ENCODE measurements at places on chromosomes 6 and 20.

DNA sequence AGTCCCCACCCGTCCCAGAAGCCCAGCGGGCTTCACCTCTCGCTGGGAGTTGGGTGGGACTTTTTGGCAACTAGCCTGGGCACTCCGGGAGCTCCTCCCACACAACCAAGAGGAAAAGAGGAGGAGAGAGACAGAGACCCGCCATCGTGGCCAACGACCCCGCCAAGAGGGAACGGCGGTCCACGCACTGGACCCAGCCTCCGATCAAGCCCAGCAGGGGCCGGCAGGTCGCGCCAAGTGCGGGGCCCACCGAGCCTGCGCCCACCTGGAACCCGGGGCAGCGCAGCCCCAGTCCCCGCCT is 3.0 kb upstream of the TMEM14C start:
- no peak for DNase-seq

DNA sequence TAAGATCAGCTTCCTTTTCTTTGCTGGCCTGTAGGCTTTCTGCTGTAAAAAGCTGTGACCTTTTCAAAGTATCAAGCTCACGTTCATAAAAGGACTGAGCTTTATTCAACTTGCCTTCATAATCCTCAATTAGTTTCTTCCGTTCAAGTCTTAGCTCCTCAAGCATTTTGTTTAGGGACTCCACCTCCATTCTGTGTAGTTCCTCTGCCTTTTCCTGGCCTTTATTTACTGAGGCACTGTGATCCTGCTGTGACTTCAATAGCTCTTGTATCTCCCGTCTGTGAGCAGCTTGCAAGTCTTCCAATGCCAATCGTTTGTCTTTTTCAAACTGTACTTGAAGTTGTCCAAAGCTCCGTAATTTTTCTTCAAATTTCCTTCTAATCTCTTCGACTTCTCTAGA is 54.4 kb downstream of the FAM184A start:
- no peak for DNase-seq

DNA sequence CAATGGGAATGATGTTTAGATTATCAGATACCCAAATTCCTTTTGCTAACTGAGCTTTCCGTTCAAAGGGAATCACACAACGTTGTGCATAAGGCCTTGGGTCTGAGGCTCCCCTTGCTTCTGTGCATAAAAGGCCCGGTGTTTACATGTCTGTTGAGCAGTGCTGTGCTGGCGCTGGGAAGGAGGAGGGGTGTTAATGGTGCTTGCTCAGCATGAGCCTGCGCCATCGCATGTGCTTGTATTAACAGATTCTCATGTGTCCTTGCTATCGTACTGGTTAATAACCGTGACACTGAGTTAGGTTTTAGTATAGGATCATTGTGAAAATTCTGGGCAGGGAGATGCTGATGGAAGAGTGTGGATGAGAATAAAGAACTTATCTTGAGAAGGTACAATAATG is 62.3 kb upstream of the TRAF3IP2 start:
- DNase-seq = no peak

GRCh38 chr6:28078050-28078449 is 2.3 kb upstream of the ZNF165 start:
- DNase-seq = no peak

- DNase-seq = no peak
These were observed 25.6 kb downstream of the CEP85L start for GRCh38 chr6:118625833-118626232.

DNA sequence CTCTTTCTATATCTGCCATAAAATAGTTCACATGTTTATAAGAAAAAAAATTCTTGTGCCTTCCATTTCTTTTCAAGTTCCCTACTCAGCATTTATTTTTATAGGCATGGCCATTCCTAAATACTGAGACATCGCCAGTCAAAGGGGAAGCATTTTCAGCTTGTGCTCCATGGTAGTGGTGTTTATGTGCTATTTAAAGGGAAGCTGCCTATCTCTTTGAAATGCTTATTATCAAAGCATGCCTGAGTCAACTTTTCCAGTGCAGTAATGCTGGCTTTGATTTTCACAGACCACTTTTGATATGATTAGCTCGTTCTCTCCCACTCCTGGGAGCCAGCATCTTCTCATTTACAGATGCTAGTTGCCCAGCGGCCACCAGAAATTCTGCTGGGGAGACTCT is 124.1 kb upstream of the RIN2 start:
- DNase-seq = no peak

DNA sequence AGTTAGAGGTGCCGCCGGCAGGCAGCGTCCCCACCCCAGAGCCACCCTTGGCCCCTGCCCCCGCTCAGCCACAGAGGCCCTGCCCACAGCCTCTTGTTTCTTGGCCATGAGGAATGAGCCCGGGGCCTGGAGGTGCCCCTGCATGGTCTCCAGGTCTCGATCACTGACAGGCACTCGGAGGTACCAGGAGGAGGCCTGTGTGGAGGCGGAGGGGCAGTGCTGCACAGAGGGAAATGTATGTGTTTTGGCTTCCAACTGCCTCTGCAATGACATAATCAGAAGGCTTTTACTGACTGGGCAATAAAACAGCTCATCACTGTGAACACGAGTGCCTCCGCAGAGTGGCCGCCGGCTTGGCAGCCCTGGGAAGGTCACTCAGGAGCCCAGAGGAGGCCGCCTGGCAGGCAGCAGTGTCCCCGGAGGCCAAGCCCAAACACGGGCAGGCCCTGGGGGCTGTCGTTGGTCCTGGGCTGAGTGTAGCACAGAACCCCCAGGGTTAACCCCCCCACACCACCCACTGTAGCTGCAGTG is 61.1 kb upstream of the GATA5 start:
- DNase-seq = no peak

GRCh38 chr20:23404196-23404595 is 17.1 kb downstream of the NAPB start:
- DNase-seq = no peak

GRCh38 chr6:34600796-34601195 is 44.7 kb upstream of the SPDEF start:
- no peak for DNase-seq

- no peak for DNase-seq
These were observed 7.1 kb downstream of the PTK6 start for GRCh38 chr20:63529861-63530787.

GRCh38 chr20:24836661-24837299 is 112.3 kb upstream of the CST7 start:
- DNase-seq = no peak

GRCh38 chr6:76165471-76166221 is 93.2 kb upstream of the IMPG1 start:
- DNase-seq = no peak

DNA sequence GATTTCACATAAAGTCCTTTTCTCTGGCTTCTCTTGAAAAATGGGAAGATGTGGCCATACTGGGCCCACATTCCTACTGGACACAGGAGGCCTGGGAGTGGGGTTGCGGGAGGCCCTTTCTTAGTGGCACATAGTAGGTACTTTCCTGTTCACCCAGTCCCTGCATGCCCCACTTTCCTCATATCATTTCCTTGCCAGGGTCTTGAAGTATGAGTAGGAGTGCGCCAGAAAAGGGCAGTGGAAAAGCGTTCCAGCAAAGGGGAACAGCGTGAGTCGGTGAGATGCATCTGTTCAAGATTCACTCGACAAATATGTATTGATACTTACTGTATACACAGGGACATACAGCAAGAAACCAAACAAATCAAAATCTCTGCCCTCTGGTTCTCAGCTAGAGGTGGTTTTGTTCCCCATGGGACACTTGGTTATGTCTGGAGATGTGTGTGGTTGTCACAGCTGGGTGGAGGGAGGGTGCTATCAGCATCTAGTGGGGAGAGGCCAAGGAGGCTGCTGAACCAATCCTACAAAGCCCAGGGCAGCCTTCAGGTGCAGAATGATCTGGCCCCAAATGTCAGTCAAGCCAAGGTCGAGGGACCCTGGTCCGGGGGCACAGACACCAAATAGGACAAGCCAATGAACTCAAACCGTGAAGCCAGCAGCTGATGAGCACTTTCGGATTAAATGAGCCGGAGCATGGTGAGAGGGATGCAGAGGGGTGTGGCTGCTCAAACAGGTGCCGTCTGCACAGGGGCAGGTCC is 151.4 kb downstream of the CEBPB start:
- DNase-seq = no peak

GRCh38 chr6:56524891-56525703 is 117.6 kb downstream of the DST start:
- DNase-seq = no peak

DNA sequence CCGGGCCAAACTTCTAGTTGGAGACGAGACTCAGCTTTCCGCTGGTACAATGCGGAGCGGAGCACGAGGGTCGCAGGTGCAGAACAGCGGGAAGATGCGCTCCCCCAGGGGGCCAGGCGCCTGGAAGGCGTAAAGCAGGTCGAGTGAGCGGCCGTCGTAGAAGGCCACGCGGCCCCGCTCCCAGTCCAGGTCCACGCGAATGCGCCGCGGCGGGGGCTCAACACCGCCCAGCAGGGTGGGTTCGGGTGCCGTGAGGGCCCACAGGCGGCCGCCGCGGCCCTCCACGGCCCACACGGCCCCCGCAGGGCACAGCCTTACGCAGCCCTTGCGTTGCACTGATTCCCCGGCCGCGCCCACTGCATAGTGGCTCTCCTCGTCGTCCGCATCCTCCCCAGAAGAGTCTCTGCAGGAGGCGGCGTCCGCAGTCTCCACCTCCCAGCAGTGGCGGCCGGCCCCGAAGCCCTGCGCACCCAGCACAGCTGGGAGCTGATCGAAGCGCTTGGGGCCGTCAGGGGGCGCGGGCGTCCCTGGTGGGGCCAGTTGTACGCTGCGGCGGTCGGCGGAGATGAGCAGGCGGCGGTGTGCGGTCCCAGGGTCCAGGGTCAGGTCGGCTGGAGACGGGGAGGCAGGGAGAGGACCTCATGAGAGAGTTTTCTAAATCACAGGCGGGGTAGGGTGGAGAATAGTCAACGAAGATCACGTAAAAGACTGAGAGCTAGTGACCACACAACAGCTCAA is 4.3 kb downstream of the PPP1R11 start:
- DNase-seq = no peak

DNA sequence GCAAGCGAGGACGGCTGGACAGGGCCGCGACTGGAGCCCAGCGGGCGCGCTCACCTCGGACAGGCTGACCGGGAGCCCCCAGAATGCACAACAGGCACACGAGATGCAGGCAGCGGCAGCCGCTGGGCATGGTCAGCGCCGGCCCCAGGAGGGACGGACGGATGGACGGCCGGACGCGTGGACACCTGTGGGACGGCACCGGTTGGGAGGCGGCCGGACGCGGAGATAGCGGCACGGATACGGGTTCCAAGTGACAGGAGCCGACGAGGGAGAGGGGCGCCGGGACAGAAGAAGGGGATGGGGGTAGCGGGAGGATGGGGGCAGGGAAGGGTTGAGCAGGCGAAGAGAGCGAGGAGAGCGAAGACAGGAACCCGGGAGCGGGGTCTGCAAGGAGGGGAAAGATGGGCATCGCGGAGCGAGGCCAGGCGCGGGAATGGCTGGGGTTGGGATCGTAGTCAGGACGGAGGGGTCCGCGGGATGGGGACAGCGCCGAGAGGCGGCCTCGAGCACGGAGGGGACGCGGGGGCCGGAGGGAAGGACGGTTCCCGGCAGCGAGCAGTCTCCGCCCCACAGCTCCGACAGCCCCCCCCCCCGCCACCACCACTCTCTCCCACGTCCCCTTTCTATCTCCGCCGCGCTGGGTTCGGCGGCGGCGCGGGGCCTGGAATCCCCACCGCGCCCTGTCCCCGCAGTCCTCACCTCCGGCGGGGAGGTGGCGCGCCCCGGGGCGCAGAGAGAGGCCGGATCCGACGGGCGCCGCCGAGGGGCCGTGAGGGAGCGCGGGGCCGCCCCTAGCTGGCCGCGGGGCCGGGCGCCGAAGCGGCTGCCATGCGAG is 435 bp downstream of the DLK2 start:
- DNase-seq = peak; percentile 23

- no peak for DNase-seq
These were observed 35.3 kb downstream of the ZMYND8 start for GRCh38 chr20:47320990-47321805.

DNA sequence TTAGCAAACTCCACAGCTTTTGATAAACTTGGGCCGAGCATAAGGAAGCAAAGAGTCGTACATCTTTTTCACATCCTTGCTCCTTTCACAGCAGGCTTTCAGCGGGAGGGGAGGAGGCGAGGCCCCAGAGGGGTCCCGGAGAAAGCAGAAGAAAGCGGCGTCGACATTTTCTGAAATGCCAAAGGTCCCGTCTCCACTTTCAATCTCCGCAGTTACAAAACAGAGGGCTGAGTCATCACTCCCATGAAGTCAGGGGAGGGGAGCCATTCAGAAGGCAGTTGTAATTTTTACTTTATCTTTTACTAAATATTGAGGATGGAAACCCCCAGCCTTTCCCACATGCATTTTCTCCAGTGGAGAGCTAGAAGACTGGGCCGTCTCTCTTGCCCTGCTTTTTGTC is 174.2 kb upstream of the THBS2 start:
- no peak for DNase-seq

DNA sequence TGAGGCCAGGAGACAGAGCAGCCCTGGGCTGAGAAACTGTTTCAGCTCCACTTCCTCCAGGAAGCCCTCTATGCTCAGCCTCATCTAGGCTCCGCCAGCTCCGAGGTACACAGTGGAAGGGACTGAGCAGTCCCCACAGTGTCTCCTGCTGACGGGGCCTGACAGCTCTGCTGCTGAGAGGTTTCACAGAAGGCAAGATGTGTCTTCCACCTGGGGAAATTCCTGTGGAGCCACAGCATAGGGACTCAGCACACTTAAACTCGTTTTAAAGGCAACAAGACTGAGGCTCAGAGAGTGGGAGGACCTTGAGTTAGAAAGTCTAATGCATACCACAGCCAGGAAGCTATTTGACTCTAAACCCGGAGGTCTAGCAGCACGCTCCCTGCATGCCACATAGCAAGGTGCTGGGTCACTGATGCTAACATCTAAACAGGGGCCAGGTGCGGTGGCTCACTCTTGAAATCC is 6.8 kb downstream of the ADA start:
- DNase-seq = peak; percentile 11

GRCh38 chr20:50487397-50487796 is 22.8 kb upstream of the PTPN1 start:
- DNase-seq = no peak

DNA sequence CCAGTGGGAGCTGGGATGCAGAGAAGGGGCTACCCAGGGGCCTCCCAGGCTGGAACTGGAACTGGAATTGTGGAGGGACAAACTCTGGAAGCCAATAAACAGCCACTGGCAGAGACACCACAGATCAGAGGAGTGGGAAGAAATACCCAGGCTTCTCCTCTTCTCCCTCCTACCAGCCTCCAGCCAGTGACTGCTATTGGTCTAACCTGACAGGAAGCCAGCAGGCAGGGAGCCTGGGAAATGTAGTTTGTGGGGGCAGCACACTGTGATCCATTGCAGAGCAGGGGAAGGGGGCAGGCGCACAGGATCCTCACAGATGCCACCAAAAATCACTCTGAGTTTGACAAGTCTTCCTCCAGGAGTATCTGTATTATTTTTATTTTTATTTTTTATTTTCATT is 12.1 kb upstream of the MLN start:
- DNase-seq = no peak

All from stimulated activated CD4-positive, alpha-beta T cell treated with anti-CD3 and anti-CD28 coated beads, Interleukin-12 subunit alpha, Interleukin-12 subunit beta, amount 100 ng/mL, for 24 hours (primary cell).